ENCODE measurements at places on chromosomes 16 and 17.

GRCh38 chr16:48565752-48566151 is 44.2 kb downstream of the N4BP1 start:
- DNase-seq, result no peak

DNA sequence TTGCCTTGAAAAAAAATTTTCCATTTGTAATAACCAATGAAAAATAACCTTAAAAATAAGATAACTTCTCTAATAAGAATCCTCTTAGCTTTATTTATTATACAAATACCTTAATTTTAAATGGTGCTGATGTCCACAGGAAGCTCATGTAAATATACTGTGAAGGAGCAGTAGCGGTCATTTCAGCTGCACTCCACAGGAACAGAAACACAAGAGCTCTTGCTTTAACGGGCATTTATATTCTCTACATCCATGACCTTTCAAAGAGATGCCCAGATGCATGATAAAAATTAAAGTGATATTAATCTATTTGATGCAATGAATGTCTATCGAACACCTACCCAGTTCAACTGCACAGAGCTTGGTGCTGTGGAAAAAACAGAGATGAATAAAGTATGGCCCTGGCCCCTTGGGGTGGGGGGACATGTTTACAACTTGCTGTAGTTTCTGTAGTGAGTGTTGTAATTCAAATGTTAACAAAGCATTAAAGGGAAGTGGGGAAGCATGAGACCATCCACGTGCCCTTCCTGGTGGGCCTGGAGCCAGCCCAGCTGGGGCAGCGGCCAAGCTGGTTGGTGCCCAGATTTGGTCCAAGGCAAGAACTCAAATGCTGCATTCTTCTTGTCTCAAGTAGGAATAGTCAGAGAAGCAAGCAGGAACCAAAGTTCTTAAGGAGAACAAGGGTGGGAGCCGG is 47.9 kb downstream of the IQCK start:
- DNase-seq, result no peak

DNA sequence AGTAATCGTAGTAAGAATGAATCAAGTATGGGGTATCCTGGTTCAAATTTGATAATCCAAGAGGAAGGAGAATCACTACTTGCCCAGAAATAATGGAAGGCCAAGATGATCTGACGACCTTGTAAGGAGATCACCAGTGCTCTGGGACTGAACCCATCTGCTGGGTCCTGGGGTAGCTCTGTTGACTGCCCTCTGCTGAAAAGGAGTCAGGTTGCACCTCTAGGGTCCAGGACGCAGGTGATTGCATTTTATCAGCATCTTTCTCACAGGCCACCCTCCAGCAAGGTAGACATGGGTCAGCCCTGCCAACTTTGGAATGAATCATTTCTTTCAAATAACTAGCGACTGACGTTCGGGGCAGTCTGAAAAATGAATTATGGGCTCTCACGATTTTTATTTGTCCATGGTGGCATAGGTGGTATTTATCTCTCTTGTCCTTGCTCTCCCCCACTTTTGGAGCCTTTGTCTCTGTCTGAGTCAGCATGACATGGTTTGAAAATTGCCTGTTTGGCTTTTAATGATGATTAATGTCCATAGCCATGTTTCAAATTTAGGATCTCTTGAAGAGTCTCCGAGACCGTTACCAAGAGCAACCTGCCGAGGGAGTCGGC is 163.7 kb downstream of the MSI2 start:
- no peak for DNase-seq

- no peak for DNase-seq
Measured at GRCh38 chr17:44924107-44924544, 8.8 kb upstream of the GFAP start.

DNA sequence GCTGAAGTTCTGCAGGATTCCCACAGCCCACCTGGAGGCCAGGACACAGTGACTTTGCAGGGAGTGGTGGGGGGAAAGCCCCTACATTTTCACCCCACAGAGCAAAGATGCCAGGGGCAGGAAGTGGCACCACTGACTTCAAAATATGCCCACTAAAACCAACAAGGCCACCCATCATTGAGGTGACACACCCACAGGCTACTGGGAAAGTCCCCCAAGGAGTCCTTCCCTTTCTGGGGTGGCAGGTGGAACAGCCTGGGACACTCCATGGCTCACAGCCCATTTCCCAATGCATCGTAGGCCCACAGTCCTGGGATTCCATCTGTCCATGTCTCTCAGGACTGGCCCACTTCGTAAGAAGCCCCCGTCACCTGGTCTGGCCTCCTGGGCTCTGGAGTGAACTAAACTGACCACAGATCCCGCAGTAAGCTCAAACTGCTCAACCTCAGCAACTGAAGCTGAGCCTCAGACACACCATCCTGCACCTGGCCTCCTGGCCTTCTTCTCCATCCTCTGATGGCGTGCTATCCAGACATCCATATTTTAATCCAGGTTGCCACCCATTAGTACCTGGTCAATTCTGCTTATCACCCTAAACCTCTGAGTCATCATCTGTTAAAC is 7.5 kb upstream of the CCL1 start:
- DNase-seq, result no peak

- no peak for DNase-seq
Measured at GRCh38 chr17:11324846-11325420, 83.9 kb downstream of the SHISA6 start.

GRCh38 chr16:79897453-79898146 is 297.1 kb upstream of the MAF start:
- DNase-seq, result no peak

DNA sequence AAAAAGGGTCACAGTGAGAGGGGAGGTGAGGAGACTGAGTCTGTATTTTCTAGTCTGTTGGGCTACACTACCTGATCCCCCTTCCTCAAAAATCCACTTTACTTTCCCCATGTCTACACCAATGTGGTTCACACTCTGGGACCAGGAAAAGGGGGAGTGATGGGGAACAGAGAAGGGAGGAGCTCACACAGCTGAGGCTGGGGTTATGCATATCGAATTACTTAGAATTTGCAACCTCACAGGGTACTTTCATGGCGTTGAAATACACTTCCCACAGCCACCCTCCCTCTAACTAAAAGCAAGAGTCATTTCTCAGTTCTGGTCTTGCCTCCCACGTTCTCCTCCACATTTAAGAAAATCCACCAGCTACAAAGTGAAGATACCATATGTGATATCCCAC is 14.1 kb downstream of the MAPT start:
- no peak for DNase-seq

DNA sequence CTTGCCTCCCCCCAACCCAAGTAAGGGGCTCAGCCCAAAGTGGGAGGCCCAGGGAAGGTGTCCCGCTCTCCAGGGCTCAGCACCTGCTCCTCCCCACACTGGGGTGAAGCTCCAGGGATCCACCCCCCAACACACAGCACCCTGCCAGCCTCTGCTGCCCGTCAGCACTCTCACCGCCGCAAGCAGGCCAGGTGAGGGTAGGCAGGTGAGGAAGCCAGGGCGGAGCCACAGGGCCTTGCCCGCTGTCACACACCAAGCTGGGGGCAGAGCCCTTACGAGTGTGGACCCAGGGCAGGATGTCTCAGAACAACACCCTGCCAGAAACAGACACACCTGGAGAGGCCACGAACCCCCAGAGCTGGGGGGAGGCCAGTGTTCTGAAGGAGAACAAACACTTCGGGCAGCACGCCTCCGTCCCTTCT is 19.5 kb downstream of the PLLP start:
- no peak for DNase-seq

DNA sequence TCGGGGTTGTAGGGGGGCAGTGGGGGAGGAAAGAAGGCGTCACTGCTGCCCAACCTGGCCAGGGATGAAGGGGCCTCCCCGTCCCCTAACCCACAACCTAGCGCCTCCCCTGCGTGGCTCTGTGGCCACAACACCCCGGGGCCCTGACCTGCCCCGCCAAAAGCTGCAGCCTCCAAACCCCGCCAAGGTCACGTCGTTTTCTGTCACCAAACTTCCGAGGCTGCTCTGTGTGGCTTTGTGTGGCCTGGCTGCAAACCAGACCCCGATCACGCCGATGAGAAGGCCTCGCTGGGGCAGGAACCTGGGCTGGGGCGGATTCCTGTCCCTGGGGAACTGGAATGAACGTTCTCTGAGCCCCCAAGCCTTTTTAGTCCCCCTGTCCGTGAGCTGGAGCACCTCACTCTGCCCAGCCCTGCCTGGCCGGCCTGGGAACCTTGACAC is 30.5 kb upstream of the CIBAR2 start:
- DNase-seq, result no peak

- no peak for DNase-seq
Measured at GRCh38 chr16:70578035-70578434, 54.4 kb downstream of the SF3B3 start.

DNA sequence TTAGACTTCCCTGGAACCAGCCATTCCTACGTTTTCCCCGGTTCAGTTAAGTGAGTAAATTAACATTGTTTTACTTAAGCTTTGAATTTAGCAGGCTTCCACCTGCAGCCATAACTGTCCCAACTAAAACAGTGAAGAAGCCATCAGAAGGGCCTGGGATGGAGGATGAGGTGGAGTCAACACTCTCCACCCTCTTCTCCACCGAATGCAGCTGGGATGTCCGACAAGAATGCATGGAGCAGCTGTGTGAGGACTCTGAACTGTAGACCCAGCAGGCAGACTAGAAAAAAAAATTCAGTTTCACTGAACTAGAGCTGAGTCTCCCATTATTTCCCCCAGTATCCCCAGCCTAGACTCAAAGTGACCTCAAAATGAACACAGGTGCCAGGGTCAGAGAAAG is 114.8 kb downstream of the C16orf95 start:
- no peak for DNase-seq

GRCh38 chr17:2697611-2698162 is 13.9 kb downstream of the CLUH start:
- DNase-seq, result no peak

DNA sequence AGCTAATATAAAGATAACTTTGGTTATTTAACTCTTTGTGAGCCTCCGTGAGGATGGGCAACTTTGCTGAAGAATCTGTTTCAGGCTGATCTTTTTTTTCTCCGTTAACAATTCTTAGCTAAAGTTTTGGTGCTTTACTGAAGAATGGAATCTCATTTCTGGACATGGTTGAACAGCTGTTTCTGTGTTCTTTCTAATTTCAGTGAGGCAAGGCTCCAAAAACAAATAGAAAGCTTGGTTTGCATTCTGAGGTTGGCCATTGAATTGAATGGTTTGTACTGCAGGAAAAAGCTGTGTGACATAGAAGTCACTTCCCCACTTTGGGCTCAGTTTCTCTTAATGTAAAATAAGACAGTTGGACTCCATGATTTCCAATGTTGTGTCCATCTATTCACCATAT is 22.3 kb upstream of the HLF start:
- no peak for DNase-seq

DNA sequence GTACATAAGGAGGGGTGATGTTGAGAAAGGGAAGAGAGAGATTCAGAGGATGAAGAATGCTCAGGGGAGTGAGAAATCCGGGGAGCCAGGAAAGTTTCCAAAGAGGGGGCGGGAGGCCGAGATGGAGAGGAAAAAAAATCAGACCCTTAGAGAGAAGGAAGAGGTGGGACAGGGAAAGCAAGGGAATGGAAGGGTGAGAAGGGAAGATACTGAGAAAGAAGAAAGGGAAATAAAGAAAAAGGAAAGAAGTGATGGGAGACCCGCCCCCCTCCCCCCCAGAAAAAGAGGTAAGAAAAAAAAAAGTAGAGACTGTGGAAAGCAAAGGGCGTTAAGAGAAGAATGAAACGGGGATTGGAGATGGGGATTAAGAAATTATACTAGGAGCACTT is 507 bp downstream of the DYNLRB2 start:
- DNase-seq, result no peak

DNA sequence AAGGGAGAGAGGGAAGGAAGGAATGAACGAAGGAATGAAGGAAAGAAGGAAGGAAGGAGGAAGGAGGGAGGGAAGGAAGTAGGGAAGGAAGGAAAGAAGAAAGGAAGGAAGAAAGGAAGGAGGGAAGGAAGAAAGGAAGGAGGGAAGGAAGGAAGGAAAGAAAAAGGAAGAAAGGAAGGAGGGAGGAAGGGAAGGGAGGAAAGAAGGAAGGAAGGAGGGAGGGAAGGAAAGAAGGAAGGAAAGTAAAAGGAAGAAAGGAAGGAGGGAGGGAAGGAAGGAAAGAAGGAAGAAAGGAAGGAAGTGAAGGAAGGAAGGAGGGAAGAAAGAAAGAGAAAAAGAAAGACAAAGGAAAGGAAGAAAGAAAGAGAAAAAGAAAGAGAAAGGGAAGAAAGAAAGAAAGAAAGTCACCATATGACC is 442.4 kb downstream of the RBFOX1 start:
- DNase-seq, result no peak

GRCh38 chr17:63423251-63423950 is 22.7 kb downstream of the CYB561 start:
- DNase-seq, result no peak

- DNase-seq, result peak; percentile 71
Measured at GRCh38 chr16:30075503-30076275, at the start of gene PPP4C. Gene PPP4C (plus strand): TSS chr16:30075994. CDS start chr16:30076378, 384 bp downstream.

- DNase-seq, result no peak
Measured at GRCh38 chr16:21179126-21179982, 20.9 kb downstream of the LDAF1 start.

- DNase-seq, result no peak
Measured at GRCh38 chr17:76260669-76261068, 4.5 kb upstream of the UBALD2 start.

- DNase-seq, result peak; percentile 11
Measured at GRCh38 chr16:528111-529011, 849 bp downstream of the CAPN15 start.

- no peak for DNase-seq
Measured at GRCh38 chr16:28326881-28327610, 34.7 kb downstream of the SBK1 start.

- DNase-seq, result no peak
Measured at GRCh38 chr17:50731575-50732460, 12.4 kb downstream of the LUC7L3 start.

GRCh38 chr16:9425236-9425635 is 333.8 kb downstream of the HAPSTR1 start:
- no peak for DNase-seq

DNA sequence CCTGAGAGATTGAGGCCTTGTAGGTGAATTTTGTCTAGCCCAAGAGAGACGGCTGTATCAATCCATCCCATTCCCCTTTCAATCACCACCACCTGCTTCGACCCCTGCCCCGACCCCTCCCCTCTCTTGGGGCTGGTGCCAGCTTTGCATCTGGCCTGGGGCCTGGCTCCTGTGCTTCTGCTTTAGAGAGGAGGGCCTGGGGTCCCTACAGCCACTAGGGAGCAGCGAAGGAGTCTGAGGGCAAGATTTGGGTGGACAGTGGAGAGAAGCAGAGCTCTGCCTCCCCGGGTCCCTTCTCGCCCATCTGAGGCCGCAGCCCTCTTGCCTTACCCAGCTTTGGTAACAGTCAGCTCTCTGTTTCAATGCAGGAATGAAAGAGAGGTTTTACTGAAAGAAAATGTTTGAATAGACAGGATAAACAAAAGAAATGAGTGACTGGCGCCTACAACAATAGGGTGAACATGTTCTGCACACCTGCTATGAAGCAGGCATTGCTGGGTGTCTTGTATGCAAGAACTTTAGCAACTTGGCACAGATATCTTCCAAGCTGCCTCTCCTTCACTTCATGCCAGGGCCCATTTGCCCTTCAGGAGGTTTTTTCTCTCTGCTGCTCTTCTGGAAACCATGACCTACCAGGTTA is 57.4 kb downstream of the SLC47A1 start:
- DNase-seq, result no peak

- DNase-seq, result no peak
Measured at GRCh38 chr17:81414756-81415516, 19.7 kb downstream of the BAHCC1 start.

GRCh38 chr17:39603304-39604016 is 4.3 kb downstream of the NEUROD2 start:
- DNase-seq, result no peak
